Fibroblast of lung (primary cell): ENCODE measurements at places on chromosomes 1 and 21. TPM values are rescaled to one million over a fixed set of nuclear protein-coding genes. Genes with fewer than 3 reads are reported as not detected.

DNA sequence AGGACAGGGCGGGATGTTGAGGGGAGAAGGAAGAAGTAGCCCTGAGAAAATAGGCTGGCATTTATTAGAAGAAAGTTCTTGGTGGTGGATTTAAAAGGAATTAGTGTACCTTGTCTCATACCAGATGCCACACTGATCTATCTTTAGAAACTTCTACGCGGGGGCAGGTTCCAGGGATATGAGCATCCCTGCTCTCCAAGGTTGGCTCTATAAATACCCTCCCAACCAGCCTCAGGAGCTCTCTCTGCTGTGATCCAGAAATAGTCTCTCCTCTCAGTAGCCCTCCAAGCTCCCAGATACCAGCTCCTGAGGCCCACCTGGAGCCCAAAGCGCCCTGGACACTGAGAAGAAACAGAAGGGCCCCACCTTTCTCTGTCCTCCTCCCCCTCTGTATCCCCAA lies 128.3 kb upstream of the TNR start:
- no peak for DNase-seq

GRCh38 chr1:204382714-204383083 lies 23.0 kb upstream of the PLEKHA6 start:
- no peak for DNase-seq

DNA sequence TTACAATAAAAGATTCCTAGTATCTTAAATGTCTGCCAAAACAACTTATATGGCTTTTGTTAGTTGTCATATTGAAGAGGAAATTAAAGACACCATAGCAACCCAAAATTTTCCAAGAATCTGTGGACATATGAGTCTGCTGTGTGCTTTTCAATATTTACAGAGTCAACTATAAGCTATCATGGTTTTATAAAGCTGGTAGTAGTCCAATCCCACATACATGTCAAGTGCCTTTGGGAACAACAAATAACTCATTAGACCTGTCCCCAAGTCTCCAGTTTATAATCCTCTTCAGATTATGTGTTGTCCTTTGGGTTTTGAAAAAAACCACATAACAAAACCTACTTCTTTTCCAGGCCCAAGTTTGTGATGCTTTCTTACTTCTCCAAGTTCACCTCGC lies 293.8 kb upstream of the USP25 start:
- DNase-seq = no peak

- DNase-seq = no peak
Observed at GRCh38 chr21:37514038-37514667, 147.6 kb downstream of the DYRK1A start.

DNA sequence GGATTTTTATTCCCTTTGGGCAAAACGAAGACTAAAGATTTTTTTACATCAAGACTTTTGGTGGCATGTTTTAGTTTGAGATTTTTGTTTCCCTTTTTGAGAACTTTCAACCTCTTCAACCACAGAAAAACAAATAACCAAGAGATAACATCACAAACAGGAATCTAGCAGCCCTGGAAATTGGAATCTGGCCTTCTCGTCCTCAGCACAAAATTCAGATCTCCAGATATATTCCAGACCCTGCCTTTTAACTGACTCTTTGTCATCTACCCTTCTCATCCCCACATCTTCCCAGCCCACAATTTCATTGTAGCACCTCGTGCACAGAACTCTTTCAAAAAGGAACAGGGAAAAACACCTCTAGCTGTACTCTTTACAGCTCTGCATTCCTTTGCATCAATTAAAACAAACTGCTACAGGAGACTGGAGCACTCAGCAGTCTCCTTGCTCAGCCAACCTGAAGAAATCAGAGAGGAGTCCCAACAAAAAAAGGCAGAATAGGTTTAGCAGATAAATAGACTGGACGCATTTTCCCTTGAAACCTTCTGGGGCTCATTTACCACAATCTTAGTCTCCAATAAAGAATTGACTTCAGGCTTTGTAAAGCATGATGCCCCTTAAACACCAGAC lies 251.0 kb downstream of the TTLL7 start:
- no peak for DNase-seq

GRCh38 chr1:205994346-205994745 lies 8.8 kb downstream of the RAB7B start:
- no peak for DNase-seq

DNA sequence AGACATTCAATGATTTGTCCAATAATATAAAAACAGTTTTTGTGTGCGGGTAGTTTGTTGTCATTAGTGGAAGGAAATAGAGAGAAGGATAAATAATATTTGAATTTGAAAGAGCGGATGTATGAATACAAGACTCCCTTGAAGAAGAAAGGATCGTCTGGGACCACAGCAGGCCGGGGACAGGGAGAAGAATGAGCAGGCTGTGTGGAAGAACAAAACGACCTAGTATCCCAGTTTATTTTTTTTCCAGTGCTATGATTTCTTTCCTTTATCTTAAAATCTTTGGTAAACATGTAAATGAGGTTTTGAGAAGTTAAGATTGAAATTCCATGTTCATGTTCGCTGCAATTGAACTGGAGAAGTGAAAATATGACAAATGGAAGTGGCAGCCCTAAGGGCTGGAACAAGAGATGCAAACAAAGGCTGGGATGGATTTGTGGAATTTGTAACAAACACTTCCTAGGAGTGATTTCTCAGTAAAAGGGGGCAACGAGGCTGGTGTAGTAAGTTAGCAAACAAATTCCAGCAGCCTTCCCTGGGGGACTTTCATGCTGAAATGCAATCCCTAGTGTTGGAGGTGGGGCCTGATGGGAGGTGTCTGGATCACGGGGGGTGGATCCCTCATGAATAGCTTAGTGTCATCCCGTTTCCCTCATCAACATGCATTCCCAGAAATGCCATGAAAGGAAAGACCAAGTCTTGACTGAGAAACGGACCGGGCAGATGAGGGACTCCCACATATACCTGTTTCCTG lies 10.2 kb upstream of the IFI16 start:
- peak; percentile 98 for DNase-seq

GRCh38 chr21:46424621-46425020 lies 34.1 kb upstream of the DIP2A start:
- no peak for DNase-seq

- DNase-seq = no peak
Observed at GRCh38 chr1:81730881-81731280, 69.9 kb upstream of the ADGRL2 start.

- DNase-seq = peak; percentile 67
Observed at GRCh38 chr1:98045767-98046641, 125.2 kb upstream of the DPYD start.

Gene SYCP1
- not detected in 2 replicates for total RNA-seq

Gene SH2D2A
- not detected in 2 replicates for total RNA-seq

Gene ACTA1
- not detected in 2 replicates for total RNA-seq

Gene RNF11
- 97.6 and 116 TPM in 2 replicates for total RNA-seq

Gene C1orf116
- total RNA-seq = not detected in 2 replicates

Gene SELENBP1
- 59.6 and 65.9 TPM in 2 replicates for total RNA-seq

Gene SLFNL1
- 0.51 and 0.66 TPM in 2 replicates for total RNA-seq
